ENCODE measurements at places on chromosomes 6 and 20.

- DNase-seq: no peak
Measured at GRCh38 chr6:108187519-108187918, 21.7 kb downstream of the NR2E1 start.

DNA sequence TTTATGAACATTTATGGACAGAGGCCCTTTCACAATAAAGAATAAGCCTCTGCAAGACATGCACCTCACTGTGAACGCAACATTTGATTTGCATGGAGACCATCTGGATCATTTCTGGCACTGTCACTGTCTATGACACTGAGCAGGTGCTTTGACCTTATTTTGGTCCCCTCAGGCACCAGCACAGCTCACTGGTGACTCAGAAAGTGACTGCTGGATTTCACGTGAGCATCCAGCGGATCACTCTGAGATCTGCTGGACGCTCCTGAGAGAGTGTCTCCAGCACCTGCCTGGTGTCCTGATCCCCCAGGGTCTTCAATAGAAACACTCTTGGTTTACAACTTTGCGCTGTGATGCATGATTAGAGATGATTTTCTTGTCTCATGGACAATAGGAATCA, 375.7 kb downstream of the TENT5A start:
- DNase-seq: no peak

DNA sequence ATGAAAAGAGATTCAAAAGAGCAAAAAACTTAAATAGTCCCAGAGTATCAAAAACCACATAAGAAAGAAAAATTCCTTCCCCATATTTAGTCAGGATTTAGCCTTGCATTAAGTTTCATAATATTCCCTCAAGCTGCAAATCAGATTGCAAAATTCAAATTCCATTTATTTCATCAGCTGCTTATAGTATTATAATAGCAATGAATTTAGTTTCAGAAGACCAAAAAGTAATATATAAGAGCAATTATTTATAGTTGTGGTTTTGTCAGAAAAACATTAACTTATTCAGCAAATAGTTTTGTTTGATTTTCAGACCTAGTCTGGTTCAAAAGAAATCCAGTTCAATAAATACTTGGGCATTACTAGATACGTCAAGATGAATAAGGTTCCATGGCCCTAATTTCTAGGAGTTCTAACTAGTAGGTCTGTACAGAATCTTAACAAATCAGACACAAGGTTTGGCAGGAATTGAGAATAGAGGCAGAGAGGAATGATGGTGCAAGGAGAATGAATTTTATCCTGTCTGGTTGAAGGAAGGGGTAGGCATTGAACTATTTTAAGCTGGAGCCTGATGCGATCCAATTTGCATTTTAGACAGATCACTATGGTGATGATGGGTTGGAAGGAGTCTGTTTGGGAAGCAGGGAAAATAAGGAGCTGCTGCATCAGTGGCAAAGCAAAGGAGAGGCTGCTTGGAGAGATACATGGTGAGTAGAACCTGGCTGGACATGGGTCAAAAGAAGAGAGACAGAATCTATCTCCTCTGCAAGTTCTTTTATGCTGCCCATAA, 163.9 kb upstream of the STXBP5 start:
- DNase-seq: no peak

GRCh38 chr20:34220561-34220960, 20.7 kb upstream of the ASIP start:
- DNase-seq: no peak

DNA sequence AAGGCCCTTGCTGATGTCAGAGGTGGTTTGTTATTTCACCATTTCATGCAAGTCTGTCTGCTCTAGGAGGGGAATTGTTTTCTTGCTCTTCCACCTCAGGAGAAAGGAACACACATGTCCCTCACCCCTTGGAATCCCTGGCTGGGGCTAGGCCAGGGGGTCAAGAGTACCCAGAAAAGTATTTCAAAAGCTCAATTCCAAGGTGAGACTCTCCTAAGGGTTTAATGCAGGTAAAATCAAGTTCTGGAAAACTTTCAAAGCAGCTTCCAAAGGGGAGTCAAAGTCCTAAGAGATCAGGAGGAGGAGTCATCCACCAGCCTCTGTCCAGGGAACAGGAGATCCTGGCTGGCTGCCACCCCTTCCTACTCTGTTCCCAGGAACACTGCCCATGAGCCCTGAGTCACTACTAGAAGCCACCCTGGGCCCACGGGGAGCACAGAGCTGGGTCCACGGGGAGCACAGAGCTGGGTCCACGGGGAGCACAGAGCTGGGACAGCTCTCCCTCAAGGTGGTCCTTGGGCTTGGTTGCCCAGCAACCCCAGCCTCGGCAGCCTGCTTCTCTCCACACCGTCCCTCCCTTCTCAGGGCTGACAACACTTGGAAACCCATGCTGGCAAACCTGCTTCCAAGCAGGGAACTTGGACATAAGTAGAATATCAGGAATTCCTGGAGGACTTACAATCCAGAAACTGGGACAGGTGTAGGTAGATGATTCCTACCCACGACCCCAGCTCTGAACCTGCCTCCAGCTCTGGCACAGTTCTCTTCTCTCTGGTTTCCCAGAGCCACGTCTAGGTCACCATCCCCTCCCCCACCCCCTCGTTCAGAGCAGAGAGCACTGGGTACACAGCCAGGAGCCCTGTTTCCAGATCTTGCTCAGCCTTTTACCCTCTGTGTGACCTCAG, 35.3 kb upstream of the CDKN1A start:
- no peak for DNase-seq

DNA sequence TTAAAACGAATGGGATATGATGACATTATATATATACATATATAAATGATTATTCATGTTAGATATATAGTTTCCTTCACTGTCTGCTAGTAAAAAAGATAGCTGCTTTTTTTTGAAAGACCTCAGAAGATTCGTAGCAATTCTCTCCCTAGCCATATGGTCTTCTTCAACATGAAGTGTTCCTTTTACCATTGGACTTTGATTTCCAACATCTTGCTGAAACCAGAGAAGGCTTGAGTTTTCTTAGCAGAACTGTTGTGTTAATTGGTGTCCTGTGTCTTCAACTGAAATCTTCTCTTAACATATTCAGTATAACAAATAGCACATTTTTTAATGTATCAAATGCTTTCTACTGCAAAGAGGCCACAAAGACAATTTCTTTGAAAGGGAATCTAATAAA, 55.3 kb downstream of the FNDC1 start:
- no peak for DNase-seq

GRCh38 chr6:130783416-130784107, 43.6 kb upstream of the SMLR1 start:
- DNase-seq: no peak

DNA sequence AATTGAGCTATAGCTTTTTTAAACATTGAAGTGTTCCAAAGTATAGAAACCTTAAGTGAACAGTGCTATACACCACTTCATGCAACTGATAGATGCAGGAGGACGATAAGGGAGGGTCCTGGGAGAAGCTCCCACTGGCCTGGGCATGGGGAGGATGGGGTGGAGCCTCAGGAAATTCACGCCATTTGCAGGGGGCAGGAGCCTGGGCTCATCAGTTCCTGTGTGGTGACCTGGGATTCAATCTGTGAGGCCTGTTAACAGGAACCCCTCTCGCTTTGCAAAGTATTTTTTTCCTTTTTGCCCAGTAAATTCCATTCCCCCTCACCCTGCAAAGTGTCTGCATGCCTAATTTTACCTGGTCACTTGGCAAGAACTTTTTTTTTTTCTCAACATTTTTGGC, 11.0 kb upstream of the ASCC3 start:
- DNase-seq: no peak

DNA sequence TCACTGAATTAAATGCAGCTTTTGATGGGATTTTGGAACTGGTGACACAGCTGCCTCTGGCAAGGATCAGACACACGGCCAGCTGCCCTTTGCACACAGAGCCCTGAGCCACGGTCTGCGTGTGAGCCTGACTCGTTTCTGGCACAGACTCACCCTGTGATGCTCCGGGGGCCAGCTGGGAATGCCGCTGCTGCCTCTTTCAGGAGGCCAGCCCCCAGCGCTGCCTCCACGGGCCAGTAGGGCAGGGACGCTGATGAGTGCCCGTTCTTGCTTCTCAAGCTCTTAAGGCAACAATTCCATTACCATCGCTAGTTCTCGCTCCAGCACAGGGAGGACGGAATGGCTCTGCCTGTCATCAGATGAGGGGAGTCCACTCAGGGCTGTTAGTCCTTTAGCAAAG, 61.6 kb downstream of the IRF4 start:
- no peak for DNase-seq

GRCh38 chr6:125952764-125953501, 3.6 kb upstream of the HINT3 start:
- no peak for DNase-seq

GRCh38 chr6:144017166-144018094, 9.4 kb upstream of the PLAGL1 start:
- DNase-seq: no peak

- DNase-seq: no peak
Measured at GRCh38 chr6:137734005-137734874, 132.8 kb upstream of the TNFAIP3 start.

DNA sequence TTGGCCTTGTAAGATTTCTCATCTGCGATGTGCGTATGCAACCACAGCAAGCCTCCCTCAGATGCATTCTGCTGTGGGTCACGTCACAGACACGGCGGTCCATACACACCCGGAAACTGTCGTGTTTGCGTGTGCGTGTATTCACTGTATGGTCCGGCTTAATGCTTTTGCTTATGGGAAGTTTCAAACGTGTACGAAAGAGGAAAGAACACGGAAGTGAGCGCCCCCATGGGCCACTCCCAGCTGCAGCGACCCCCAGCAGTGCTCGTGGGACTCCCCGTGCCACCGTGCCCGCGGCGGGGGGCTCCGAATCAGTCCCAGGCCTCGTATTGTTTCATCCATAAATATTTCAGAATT, 10.2 kb downstream of the DLL1 start:
- DNase-seq: no peak

DNA sequence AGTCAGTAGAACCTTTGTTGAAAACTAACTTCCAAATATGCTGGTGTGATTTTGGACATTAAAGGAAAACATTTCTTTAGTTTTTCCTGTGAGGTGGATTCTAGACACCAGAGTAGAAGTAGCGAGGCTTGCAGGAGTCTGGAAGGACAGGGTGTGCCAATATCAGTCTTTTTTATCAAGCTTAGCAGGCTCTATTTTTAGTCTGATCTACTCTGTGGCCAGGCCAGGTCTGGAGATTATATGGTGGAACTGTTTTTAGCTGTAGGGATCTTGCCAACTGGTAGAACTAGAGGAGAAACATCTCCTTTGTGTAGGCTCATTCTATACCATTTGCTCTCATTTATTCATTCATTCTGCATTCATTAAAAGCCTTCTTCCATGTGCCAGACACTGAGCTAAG, 42.7 kb downstream of the LRP11 start:
- DNase-seq: no peak

DNA sequence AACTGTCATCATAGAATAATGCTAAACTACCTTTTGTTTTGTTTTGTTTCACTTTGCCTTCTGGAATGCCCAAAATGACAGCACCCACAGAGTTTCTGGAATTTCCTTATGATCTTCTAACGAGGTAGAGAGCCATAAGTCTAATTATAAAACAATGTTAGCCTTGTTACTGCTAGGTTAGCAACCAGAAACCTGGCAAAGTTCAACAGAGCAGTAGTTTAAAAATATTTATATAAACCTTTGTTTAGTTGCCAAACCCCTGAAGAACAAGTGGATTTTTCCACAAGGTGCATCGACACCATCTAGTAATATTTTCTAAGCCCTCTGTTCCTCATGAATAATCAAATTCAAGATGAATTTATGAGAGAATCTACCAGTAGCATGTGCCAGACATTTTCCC, 27.6 kb upstream of the IPCEF1 start:
- no peak for DNase-seq

DNA sequence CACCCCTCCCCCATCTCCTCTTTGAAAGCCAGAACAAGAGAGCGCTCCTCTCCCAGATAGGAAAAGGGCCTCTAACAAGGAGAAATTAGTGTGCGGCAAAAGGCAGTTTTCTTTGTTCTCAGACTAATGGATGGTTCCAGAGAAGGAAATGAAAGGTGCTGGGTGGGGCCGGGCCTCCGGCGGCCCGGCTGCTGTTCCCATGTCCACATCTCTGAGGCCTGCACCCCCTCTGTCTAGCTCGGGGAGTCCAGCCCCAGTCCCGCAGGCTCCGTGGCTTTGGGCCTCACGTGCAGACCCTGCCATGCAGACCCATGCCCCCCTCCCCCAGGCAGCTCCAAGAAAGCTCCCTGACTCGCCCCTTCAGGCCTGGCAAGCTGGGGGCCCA, 35.8 kb upstream of the MRGBP start:
- no peak for DNase-seq

- DNase-seq: no peak
Measured at GRCh38 chr6:34897716-34898115, 8.7 kb downstream of the ANKS1A start.

DNA sequence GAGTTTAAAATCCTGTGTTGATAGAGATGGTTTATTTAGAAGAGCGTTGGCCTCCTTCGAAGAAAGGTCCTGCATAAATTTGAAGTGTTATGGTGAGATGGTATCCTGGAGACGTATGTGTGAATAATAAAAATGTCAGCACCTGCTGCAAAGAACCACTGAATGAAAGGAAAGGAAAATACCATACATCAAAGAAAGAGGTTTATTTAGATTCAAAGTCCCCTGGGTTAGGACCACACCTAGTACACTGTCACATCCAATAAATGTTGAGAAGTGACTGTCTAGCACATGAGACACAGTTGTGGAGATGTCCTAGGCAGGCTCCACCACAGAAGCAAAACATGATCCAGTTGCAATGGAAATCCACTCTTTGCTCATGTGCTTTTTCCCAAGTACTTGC, 214.7 kb downstream of the PAX1 start:
- no peak for DNase-seq

GRCh38 chr6:64217721-64218620, 582.4 kb downstream of the PHF3 start:
- no peak for DNase-seq

DNA sequence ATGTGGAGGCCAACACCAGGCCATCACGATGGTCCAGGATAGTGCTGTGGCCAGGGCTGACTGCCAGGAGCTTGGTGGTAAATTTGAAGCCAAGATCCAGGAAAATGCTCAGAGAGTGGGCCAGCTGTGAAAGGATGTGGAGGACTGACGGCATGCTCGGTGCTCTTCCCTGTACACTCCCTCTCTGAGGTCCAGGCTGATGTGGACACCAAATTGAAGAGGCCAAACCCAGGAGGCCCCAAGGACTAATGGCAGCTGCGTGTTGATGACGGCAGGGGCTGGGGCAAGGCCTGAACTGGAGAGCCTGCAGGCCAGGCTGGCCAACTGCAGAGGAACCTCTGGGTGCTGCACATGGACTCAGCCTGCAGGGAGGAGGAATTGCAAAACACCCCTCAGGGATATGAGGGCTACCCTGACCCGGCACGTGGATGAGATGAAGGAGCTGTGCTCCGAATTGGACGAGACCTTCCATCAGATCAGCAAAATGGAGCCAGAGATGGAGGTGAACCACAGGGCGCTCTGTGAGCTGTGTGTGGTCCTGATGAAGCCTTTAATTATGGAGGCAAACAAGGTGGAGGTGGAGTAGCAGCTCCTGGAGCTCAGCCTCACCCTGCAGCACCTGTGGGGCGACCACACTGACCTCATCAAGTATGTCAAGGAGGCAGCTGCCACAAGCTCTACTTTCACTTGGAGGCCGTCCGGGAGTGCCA, 6.9 kb upstream of the RAET1E start:
- no peak for DNase-seq

GRCh38 chr6:143165315-143165855, 104.7 kb downstream of the AIG1 start:
- no peak for DNase-seq
